CD4-positive, alpha-beta T cell treated with Interleukin-4 for 4 hours (primary cell): ENCODE measurements at places on chromosomes 13 and 19.

GRCh38 chr19:7224209-7224686 lies 70.0 kb downstream of the INSR start:
- DNase-seq: no peak

DNA sequence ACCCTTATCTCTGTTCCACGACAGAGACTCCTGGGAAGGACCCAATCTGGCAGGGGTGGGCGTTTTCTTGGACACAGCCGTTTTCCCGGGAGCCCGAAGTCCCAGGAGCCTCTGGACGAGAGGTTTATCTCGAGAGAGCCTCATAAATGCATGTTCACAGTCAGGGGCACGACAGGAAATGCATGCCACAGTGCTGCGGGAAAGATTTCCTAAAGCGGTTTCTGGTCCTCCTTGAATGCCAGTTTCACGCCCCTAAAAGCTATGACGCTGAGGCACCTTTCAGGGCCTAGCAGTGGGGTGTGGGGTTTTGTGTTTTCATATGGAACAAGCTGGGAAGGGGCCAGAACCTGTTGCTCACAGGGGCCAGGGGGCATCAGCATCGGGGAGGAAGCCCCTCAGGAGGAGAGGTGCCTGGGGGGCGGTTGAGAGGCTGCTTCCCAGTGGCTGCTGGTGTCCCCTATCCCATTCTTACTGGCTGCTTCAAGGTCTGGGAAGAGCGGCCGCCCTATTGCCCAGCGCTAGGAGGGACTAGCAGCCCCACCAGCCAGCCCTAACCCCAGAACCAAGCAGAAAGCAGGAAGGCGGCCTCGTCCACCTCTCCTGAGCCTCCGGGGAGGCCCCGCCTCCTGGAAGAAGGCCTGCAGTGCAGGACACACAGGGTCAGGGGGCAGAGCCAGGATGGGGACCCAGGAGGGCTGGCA lies 157.0 kb downstream of the KDM4B start:
- DNase-seq: no peak

DNA sequence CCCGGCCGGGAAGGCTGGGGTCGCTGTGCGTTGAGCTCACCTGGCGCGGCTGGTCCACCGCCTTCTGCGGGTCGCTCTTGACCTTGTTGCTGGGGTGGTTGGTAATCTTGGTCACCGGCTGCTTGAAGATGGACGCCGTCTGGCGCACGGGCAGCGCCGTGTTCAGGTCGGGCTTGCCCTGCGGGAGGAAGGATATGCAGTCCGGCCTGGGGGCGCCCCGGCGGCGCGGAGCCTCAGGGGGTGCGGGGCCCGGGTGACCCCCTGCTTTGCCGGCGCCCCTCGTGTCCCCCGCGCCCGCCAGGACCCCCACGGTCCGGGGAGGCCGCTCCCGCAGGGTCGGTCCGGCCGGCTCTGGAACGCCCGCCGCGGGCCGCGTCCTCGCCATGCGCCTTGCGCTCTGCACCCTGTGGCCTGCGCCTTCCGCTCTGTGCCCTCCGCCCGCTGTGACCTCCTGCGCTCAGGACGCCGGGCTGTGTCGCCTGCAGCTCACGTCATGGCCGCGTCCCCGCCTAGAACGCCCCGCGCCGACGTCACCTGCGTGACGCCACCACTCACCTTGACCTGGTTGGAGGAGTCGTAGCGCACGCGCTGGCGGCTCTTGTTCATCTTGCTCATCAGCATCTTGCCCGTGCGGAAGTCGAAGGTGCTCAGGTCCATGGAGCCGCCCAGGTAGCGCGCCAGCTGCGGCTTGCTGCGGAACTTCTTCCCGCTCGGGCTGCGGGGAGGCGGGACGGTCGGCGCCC lies 8.0 kb downstream of the MBD3 start:
- no peak for DNase-seq

- DNase-seq: no peak
Measured at GRCh38 chr19:37803249-37803840, 24.0 kb upstream of the ZNF573 start.

DNA sequence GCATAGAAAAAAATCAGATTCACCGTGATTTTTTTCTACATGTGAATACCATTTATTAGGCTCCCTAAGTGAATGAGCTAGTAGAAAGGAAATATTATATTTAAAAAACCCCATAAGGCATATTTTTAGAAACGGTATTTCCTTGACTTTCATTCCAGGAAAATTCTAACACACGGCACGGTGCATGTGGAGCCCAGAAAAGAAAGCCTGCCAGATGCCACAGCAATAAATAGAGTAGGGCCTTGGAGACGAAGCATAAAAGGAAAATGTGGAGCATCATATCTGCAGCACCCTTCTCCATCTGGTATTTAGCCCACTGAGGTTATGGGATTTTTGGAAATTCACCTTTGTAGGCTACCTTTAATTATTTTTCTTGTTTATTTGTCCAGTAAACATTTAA lies 314.4 kb downstream of the ENOX1 start:
- DNase-seq: no peak

GRCh38 chr19:3778899-3779723 lies 7.1 kb downstream of the MATK start:
- no peak for DNase-seq

DNA sequence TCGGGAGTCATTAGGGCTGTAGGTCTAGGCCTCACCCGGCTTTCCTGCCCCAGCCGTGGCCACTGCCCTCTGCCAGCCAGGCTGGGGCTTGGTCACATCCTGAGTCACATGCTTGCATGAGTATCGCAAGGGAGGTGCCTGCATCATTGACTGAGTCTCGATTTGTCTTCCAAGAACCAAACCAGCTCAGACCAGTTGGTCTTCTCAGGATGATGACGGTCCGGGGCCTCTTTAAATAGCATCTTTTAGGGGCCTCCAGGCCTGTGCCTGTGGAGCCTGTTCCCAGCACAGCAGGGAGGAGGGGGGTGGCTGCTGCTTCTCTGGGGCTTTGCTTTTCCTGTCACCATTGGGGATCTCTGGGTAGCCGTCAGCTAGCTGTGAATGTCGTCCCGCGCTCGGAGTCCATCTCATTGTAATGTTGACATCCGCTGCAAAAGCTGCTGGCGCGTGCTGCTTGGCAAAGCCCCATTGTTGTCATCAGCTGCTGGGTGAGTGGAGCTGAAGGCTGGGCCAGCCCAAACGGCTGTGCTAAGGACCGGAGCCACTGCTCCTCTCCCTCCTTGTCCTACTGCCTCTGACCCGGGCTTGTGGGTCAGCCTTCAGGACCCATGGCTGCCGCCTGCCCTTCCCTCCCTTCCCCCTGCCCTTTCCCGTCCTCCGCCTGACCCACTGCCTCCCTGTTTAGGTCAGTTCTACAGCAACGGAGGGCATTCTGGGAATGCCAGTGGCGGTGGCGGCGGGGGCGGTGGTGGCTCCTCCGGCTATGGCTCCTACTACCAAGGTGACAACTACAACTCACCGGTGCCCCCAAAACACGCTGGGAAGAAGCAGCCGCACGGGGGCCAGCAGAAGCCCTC lies 14.3 kb upstream of the QTRT1 start:
- DNase-seq: no peak

GRCh38 chr13:80707000-80707983 lies 366.4 kb upstream of the SPRY2 start:
- no peak for DNase-seq

DNA sequence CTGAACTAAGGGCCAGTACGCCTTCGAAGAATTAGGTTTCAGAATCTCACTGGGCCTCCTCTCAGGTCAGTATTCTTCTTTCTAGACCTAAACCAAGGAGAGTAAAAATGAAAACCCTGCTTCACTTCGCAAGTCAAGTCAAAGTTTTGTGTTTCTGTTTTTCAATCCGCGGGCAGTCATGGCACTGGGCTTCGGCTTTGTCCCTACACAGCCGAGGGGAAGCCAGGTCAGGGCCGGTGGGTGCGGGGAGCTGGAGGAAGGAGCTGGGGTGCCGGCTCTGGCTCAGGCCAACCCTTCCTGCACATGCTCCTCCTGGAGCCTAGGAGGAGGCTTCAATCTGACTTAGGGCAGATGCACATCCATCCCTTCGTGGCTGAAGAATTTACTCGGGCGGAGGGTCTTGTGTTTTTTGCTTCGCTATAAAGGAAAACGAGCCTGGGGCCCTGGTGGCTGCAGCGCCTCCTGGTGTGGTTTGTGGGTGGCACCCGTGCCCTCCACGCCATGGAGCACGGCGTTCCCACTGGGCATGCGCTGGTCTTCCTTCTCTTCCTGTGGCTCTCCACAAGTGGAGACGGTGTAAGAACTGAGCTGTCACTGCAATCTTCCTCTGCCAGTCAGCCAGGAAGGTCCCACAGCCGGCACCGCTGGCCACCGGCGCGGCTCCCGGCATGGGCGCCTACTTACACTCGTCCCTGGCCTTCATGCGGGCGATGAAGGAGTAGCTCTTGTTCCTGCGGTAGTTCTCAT lies 22.5 kb downstream of the C19orf44 start:
- DNase-seq: no peak

DNA sequence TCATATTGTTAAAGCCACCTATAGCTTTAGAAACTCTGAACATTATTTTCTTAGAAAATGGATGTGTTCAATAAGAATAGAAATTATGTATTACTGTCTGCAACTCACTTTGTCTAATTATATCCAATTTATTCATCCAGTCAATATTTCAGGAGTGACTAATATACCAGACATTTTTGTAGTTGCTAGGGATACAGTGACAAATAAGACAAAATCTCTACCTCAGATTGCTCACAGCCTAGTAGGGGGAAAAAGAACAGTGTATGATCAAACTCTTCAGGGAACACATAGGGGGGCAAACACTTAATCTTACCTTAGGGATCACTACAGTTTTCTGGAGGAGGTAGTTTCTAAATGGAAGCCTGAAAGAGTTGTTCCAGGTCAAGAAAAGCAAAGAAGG lies 8.6 kb downstream of the BRCA2 start:
- no peak for DNase-seq

- no peak for DNase-seq
Measured at GRCh38 chr13:113422807-113423519, 30.3 kb downstream of the ADPRHL1 start.

- no peak for DNase-seq
Measured at GRCh38 chr13:53167561-53167960, 138.9 kb downstream of the OLFM4 start.

GRCh38 chr13:39779337-39780265 lies 124.1 kb downstream of the COG6 start:
- peak; percentile 44 for DNase-seq

GRCh38 chr13:110811771-110812120 lies 98.2 kb downstream of the ING1 start:
- no peak for DNase-seq

DNA sequence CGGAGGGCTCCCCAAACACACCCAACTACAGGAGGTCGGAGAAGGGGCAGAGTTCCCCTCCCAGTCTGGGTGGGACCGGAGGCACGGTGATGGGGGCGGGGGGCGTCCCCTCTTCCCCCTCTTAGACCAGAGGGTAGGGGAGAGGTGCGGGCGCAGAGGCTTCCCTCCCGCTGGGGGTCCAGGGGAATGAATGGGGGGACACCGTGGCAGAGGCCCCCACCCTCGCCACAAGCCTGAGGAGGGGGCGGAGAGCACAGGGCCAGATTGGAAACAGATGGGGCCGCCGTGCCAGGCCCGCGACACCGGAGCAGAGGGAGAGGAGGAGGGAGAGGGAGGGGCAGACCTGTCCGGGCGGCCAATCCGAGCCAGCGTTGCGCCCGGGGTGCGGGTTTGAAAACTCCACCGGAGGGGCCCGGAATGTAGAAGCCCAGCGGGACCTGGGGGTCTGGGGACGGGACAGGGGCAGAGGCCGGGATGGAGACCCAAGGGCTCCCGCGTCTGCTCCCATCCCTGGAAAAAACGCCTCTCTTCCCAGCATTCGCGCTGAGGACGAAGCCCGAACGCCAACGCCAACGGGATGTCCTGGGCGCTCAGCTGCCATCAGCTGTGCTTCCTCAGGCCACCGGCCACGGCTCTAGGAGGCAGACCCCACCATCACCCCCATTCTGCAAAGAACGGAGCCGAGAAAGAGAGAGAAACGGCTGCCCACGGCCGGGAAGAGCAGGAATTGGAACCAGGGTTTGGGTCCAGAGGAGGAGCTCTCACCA lies 46.8 kb downstream of the PTPRS start:
- DNase-seq: no peak

DNA sequence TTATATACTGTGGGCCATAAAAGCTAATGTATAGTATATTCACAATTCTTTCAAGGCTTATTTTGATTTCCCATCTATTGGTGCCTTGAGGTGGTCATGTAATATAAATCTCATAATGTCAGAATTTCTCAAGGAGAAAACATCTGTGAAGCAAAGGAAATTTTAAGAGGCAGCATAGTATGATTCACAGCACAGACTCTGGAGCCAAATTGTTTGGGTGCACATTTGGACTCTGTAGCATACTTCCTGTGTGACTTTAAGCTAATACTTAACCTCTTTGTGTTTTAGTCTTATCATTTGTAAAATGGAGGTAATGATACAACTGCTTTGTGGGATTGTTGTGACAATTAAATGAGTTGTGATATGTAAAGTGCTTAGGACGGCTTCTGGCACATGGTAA lies 67.6 kb downstream of the PIBF1 start:
- DNase-seq: no peak

DNA sequence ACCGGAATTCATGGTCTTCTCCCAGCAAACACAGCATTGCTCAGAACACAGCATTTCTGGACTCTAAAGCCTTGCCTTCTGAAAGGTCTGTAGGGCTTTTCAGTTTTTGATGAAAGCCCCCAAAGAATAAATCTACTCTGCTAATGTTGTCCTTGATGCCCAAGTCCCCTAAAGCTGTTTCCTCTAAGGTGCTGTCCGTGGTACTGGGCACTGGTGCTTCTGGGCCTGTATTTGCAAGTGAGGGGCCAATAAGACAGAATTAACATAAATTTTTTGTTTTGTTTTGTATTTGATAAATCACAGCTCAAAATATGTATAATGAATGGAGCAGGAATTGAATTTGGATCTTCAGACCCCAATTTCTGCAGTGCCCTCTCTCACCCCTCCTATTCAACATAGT lies 12.1 kb upstream of the LGALS13 start:
- DNase-seq: no peak
